ENCODE measurements at places on chromosomes 16 and 17.

- no peak for DNase-seq
Measured at GRCh38 chr17:15278924-15279477, 13.9 kb upstream of the PMP22 start.

DNA sequence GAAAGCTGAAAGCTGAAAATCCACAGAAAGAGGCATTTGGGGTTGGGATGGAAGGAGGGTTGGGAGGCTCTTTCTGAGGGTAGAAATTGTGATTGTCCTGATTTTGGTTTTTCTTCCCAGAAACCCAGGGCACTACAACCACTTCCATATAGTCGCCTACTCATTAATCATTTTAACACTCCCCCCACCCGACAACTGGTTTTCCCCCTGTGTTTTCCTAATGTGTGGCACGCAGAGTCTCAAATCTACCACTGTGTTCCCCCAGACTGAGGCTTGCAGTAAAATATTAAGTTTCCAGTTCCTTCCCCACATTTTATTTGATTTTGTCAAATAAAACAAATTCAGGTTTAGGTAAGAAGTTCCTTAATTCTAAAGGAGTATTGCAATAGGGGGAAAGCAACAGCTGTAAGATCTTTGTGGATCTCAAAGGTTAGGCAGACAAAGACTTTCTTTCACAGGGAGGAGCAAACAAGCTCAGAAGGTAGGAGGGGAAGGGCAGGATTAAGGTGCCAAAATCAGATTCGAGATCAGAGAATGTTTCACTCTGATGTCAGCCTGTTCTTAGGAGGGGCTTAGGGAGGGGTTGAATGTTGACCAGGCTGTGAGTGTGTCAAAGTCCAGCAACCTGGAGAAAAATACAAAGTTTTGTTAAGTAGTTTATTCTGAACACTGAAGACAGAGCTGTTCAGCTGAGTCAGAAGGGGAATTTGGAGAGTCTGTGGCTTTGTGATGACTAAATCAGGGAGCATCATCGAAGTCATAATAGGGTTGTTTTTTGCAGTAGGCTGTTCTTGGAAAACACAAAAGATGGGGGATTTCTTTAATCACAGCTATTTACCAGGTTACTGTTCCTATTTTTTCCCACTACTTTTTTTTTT is 3.6 kb downstream of the ZNF267 start:
- no peak for DNase-seq

DNA sequence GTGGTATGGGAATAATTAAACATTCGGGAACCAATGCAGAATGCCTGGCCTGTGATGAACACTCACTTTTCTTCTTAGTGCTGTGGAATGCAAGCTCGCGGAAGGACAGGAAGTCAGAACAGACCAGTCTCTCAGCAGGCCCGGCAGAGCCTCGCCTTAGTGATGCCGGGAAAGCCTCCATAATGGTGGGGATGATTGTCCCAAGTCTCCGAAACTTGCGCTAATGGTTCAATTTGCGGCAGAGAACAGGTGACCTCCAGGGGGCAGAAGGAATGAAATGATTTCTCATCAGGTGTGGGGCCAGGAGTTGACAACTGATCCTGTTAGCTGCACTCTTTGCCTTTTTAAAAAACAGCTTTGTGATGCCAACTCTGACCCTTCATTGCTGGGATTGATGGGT is 170.6 kb downstream of the GSG1L start:
- DNase-seq = no peak

- DNase-seq = no peak
Measured at GRCh38 chr17:50184611-50185398, 16.6 kb downstream of the COL1A1 start.

- no peak for DNase-seq
Measured at GRCh38 chr16:72926177-72927070, 121.5 kb downstream of the ZFHX3 start.

DNA sequence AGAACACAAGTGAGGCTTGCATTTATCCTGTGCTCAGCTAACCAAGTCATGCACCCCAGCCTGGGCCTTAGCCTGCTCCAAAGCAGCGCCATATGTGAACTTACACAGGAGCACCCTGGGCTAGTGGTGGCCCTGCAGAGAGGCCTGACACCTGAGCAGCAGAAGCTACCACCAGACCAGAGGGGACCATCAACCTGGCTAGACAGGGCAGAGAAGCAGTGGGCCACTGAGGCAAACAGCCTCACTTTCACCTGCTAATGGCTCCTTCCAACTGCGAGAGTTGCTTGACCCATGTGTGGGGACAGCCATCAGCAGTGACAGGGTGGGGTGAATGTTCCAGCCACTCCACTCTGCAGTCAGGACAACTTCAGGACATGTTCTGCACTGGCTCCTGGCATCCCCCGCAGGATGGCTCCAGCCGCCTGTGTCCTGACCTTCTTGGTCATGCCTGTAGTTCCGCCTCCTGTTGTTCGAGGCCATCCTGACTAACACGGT is 2.9 kb upstream of the C16orf95 start:
- no peak for DNase-seq

All from central memory CD8-positive, alpha-beta T cell (primary cell).